ENCODE measurements at places on chromosomes 3 and 15. TPM values are rescaled to one million over a fixed set of nuclear protein-coding genes. Genes with fewer than 3 reads are reported as not detected.

Gene UBE2E1
- 65.9 TPM for polyA plus RNA-seq

Gene SLC2A2
- not detected for polyA plus RNA-seq

Gene CELF6
- polyA plus RNA-seq = 7.1 TPM

GRCh38 chr3:139774560-139775302 is 97.0 kb upstream of the NMNAT3 start:
- no peak for DNase-seq

Gene AMIGO3
- polyA plus RNA-seq = not detected

Gene CEMIP
- 4.1 TPM for polyA plus RNA-seq

DNA sequence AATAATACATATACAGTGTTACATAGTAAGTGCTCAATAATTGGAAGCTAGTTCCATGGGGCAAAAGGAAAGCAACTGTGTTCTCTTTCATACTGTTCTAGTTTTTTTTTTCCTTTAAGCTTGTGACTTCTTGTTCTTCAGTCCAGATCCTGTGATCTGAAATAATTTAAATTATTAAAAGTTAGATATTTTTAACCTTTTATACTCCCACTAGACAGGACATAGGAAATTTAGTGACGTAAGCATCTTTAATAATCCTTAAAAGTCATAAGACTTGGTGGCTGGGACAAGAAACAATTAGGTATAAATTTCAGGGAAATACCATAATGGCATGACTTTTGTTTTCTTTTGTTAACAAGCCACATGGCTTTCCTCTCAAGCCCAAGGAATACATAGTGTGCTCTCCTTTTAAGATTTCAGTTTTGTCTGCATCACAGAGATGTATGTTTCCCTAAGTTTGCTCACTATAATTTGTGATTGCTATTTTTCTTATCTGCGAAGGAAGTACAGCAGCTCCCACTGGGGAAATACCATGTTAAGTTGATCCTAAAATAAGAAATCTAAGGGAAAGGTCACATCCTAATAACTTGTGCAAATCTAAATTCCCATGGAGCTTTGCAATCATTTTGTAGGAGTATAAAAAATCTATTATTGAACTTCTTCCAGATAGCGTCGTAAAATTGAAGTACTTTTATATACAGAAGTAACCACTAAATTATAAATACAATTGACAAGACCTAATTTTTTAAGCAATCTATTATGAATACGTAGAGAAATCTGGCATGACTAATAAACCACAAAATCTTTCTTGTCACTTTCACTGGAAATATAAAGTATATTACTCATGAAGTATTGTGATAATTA is 30.1 kb downstream of the PPARG start:
- no peak for DNase-seq

- no peak for DNase-seq
Observed at GRCh38 chr15:68235022-68235421, 5.5 kb upstream of the CLN6 start.

DNA sequence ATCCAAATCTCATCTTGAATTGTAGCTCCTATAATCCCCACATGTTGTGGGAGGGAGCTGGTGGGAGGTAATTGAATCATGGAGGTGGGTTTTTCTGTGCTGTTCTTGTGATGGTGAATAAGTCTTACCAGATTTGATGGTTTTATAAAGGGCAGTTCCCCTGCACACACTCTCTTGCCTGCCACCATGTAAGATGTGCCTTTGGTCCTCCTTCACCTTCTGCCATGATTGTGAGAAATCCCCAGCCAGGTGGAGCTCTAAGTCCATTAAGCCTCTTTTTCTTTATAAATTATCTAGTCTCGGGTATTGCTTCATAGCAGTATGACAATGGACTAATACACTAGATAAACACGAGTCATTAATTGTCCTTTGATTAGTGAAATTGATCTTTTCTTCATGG is 214.5 kb upstream of the CFAP20DC start:
- no peak for DNase-seq

- no peak for DNase-seq
Observed at GRCh38 chr3:151278230-151278629, at the start of gene P2RY14. P2RY14 (minus strand) TSS chr3:151278542; CDS start chr3:151214316, 64,226 bp downstream.

DNA sequence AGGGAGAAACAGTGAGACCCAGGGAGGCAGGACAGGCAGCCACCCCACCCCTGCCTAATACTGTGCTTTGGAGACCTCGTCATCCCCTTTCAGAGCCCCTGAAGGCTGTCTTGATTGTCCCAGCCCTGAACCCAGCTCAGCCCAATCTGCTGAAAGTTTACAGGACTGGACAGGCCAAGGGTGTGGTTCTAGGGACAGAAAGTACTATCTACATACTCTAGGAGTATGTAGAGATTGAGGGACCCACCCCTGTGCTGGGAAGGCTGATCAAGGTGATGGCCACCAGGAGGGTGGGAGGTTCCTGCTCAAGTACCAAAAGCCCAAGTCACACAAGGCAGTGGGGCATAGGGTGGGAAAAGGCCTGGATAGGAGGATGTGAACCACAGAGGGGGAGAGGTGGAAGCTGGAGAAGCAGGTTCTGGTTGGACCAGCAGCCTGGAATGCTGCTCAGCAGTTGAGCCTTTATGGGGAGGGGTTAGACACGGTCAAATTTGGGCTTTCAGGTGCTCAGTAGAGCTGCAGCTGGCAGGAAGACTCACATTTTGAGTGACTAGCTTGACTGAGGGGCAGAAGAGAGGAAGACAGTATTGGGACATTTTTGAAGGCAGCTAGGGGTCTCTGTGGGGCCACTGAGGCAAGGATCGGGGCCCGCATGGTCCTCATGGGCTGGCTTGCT is 6.7 kb downstream of the NBEAL2 start:
- no peak for DNase-seq

- DNase-seq = no peak
Observed at GRCh38 chr15:48001393-48002039, 119.3 kb upstream of the SLC24A5 start.

Gene AADACL2
- polyA plus RNA-seq = not detected

DNA sequence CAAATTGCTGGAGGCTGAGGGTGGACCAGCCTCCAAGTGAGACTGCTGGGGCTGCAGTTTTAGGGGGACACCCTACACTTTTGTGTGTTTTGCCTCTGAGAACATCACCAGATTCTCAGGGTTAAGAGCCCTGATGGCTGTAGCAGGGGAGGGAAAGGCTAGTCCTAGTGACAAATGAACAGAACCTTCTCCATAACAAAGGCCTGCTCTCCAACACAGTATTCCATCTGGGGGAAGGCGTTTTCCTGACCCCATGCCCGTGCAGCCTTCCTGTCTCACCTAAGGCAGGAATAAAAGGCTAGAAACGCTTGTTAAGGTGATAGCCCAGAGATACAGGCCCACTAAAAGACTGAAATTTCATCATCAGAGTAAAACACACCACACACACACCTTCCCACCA is 50.2 kb upstream of the NSMCE3 start:
- DNase-seq = no peak

Gene ISL2
- polyA plus RNA-seq = not detected

Gene GPR160
- 2.8 TPM for polyA plus RNA-seq

GRCh38 chr3:170809007-170809974 is 60.7 kb downstream of the RPL22L1 start:
- peak; percentile 41 for DNase-seq

DNA sequence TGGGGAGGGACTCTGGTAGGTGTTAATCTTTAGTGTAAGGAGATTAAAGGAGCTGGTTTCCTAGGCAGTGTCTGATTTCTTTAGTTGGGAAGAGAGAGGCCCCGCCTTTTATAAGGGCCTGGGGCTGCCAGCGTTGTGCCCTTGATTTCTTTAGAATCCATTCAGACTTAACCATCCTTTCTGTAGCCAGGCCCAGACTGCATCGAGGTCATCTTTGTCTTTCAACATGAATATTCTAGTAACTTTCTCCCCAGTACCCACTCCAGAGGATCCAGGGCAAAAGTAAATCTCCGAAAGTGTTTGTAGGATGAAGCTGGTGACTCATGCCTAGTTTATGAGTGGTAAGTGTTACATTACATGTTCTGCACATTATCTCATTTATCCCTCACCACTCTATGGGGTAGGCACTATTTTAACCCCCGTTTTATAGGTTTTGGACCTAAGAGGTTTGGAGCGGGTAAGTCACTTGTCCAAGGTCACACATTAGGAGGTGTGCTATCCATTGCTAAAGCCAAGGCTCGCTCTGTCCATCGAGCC is 11.8 kb upstream of the USP3 start:
- no peak for DNase-seq

Gene FAIM
- polyA plus RNA-seq = 26.8 TPM

GRCh38 chr3:46965151-46965550 is 11.4 kb downstream of the CCDC12 start:
- no peak for DNase-seq

Gene CADM2
- polyA plus RNA-seq = 0.93 TPM

DNA sequence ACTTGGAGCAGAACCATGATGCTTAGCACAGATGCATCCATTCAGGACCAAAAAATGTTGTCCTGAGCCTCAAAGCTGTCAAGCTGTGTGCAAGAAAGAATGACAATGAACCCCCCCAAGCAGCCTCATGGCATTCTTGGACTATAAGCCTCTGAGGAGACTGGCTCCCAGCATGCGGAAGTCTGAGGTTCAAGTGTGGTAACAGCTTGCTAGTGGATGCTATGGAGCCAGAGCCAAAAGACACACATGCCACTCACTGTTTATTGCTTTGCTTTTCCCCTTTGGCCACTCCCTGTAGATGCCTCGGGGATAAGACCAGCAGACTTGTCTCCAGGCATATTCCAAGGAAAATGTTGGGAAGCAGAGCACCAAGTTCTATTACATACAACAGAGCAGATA is 38.2 kb upstream of the SNRK start:
- no peak for DNase-seq

GRCh38 chr3:182240474-182240873 is 528.7 kb downstream of the SOX2 start:
- no peak for DNase-seq

Gene PRSS50
- 0.23 TPM for polyA plus RNA-seq

GRCh38 chr3:182183716-182184430 is 472.1 kb downstream of the SOX2 start:
- no peak for DNase-seq

Gene TRAT1
- 0.73 TPM for polyA plus RNA-seq

Gene DUOXA2
- not detected for polyA plus RNA-seq

Gene CDC25A
- polyA plus RNA-seq = 2.1 TPM

DNA sequence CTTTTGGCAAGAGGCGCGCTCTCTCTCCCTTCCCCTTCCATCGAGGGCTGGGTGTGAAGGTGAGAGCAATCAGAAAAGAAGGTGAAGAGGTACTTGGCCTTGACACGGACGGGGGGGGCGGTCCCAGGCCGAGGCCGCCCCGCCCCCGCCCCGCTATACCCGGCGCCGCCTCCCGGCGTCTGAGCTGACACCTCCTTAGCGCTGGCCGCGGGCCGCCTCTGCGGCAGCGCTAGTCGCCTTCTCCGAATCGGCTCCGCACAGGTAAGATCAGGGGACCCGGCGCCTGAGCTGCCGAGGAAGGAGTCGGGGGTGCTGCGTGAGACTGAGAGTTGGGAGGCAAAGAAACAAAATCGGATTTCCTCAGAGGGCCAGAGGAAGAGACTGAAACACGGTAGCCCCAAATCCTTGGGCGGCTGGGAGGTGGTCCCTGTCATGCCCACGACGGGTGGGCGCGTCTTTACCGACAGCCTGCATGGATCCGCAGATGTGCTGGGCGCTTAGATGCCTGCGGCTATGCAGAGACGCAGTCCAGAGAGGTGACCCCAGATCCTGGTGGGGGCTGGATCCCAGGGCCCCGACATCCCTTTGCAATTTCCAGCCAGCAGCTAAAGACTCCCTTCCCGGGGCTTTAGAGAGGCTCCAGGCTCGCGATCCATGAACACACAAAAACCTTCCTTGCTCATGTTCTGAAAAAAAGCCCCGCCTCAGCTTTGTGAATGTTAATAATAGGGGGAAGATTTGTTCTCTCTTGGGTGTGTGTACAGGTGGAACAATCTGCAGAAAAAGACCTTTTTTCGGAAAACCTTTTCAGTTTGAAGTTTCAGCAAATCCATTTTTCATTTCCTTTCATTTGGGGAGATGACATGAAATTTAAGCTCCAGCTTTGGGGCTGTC is at the start of gene ENTPD3:
ENTPD3 (plus strand) TSS at position 184 of the 894 bp plus-strand sequence. CDS start 874 bp downstream, outside the sequence.
- DNase-seq = peak; percentile 38

DNA sequence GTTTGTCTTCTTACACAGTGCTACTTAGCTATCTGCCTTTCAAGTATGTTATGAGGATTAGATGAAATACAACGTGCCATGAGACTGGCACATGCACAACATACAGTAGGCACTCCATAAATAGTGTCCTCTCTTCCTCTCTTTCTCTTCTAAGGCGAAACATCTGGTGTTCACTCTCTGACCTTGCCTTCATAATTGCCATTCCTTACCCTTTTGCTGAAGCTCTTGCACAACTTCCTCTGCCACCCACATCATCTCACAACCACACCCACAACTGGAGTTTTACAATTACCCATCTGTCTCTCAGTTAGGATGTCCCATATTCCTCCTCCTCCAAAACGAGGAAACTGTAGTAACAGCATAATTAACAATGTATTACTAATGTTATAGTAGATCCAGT is 26.4 kb upstream of the ACP3 start:
- DNase-seq = no peak

DNA sequence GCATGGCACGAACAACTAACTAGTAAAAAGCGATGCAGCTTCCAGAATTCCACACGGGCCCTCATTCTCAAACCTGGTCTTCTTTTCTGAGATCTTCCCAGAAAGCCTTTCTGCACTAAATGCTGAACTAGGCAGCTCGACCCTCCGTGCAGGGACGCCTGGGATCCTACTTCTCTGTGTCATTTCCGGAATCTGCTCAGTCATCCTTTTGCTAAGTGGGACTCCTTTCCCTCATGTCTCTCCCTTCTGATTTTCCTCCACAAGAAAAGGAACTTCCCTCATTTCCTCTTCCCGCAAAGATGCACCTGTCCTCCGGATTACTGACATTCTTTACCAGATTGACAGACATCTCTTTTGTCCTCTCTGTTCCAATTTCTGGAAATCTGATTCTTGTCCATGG is 9.2 kb upstream of the HES1 start:
- no peak for DNase-seq

GRCh38 chr3:152176998-152177397 is 91.7 kb upstream of the MBNL1 start:
- no peak for DNase-seq

GRCh38 chr3:161508852-161509477 is 12.4 kb downstream of the OTOL1 start:
- no peak for DNase-seq

DNA sequence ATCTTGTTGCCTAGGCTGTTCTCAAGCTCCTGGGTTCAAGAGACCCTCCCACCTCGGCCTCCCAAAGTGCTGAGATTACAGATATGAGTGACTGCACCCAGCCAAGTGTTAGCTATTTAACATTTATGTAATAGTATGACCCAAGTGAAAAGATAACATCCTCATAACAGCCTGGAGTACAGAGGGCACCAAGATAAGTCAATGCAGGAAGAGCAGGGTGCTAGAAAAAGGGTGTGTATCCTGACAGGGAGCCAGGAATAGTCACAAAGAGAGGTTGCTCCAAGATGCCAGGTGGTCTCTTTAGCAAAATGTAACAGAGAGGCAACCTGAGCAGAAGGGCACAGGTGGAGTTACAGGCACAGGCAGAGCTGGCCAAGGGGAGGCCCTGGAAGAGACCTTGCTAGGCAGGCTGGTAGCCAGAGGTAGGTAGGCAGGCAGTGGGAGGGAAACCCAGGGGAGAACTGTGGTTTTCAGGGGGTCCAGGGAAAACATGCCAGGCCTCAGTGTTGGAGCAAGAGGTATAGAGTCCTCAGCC is 277.4 kb downstream of the ERC2 start:
- DNase-seq = no peak

Measured in ovary (tissue), 10 donors.